Effector memory CD8-positive, alpha-beta T cell (primary cell): ENCODE measurements at places on chromosomes 3 and 15.

DNA sequence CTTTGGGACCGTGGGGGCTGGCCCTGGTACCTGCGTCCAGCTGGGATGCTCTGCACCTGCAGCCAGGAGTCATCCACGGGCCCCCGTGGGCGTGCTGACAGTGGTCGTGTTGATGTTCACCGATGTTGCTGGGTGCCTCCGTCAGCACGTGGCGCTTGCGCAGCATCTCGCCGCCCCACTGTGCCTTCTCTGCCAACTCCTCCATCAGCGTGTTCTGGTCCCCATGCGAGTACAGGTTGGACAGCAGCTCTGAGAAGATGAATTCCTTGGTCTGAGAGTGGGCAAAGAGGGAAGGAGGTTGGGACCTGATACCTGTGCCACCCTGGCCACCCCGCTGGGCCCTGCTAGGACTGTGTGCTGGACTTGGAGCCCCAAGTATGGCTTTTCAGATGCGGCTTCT, 61.4 kb downstream of the ADAMTS7 start:
- no peak for DNase-seq

DNA sequence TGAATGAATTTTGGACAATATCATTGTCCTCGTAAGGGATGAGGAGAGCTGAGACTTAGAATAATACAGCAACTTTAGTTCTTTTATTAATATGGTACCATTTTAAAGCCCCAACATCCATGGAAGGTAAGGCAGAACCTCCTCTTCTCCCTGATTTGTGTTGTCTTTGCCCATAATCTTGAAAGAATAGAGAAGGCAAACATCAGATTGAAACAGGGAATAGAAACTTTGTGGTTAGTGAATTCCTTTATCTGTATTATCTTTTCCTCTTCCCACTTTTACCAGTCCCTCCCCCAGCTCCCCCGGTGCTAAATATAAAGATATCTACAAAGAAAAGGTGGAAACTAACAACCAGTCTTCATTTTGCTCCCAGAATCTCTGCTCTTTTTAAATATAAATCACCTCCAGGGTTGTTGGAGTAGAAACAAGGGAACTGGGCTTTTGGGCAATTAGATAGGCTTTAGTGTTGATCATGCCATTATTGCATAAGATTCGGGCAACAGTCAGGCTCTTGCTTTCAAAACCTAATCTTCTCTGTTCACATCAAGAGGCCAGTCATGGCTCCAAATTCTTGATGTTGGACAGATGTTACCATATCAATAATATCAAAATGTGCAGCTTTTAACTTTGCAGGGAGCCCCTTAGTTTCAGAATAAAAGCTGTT, 32.5 kb downstream of the ITPR1 start:
- no peak for DNase-seq

DNA sequence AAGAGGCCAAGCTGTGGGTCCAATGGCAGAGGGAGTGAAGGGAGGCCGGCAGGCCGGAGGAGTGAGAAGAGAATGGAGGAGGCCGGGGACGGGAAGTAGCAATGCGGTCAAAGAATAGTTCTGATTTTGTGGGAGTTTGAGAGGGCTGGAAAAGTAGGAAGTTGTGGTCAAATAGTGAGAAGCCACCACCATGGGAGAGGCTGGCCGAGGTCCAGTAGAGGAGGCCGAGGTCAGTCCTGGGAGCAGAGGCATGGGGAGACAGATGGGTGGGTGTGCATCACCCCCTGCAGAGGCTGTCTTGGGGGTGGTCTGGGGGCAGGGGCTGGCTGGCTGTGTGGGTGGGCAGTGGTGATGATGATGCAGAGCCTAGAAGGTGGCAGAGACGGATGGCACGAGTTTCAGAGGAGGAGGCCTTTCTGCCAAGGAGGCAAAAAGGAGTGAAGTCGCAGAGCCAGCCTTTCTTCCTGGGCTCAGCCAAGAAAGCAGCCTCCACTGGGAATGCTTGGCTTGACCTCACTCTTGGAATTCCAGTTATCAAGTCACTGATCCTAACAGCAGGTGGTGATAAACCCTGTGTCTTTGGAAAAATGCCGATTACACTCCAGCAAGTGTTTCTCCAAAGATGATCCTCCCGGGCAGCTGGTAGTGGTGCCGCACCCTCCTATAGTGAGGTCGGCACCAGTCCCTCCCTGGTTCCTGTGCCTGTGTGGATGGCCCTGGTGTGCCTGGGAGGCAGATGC, 57.3 kb downstream of the ARNT2 start:
- no peak for DNase-seq

DNA sequence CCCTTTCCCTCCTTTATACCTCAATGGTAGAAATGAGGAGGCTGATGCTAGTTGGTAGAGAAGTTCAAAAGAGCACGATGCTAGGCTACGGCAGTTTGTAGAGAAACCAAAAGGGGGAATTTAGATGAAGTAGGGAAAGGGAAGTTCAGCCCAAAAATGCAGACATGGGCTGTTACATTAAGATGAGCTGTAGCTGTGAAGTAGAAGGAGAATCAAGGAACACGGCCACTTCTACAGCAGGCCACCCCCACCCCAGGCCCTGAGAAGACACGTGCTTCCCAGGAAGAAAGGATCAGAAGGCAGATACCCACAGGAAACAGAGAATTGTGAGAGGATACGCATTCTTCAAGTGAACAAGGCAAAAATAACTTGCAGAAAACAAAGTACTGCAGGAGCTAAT, 2.1 kb upstream of the PARP14 start:
- DNase-seq: no peak

DNA sequence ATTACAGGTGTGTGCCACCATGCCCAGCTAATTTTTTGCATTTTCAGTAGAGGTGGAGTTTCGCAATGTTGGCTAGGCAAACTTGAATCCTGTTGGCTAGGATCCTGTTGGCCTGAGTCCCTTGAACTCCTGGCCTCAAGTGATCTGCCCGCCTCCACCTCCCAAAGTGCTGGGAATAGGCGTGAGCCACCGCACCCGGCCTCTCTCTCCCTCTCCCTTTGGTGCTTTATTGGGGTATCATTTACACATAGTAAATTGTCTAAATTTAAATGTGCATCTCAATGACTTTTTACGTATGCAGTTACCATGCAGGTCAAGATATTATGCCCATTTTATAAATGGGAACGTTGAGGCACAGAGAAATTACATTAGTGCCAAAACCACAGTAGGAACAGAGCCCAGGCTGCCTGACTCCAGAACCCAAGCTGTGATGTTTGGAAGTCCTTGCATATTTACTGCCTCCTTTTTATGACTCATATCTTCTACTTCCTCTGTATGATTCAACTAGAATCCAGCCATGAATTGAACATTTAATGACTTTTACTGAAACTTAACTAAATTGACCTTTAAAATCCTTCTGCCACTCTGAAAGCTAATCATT, 34.0 kb upstream of the RPP14 start:
- DNase-seq: no peak

DNA sequence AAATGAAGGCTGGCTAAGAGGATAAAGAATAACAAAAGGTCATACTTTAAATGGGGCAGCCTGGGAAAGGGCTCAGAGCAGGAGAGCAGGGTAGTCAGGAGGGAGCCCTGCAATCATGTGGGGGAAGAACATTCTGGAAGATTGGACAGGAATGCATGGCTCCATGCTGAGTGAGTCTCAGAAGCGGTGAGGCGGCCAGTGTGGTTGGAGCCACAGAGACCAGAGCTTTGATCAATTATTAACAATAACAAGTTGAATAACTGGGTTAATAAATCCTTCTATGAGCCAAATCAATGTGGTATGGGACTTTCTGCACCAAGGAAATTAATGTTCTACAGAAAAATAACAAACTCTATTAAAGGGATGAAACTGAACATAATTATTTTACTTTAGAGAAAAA, 57.9 kb upstream of the DCUN1D1 start:
- no peak for DNase-seq

- DNase-seq: no peak
Measured at GRCh38 chr3:58357402-58357801, 24.7 kb downstream of the PXK start.

GRCh38 chr3:50388720-50389413, 29.5 kb upstream of the TMEM115 start:
- no peak for DNase-seq

DNA sequence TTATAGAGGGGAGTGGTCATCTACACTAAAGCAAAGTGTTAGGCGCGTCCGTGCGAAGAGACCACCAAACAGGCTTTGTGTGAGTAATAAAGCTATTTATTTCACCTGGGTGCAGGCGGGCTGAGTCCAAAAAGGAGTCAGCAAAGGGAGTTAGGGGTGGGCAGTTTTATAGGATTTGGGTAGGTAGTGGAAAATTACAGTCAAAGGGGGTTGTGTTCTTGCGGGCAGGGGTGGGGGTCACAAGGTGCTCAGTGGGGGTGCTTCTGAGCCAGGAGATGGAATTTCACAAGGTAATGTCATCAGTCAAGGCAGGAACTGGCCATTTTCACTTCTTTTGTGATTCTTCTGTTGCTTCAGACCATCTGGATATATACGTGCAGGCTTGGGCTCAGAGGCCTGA, 47.1 kb downstream of the OIP5 start:
- no peak for DNase-seq

GRCh38 chr15:25993506-25993905, 130.4 kb upstream of the ATP10A start:
- DNase-seq: no peak
